ENCODE measurements at places on chromosomes 16 and 17.
A peak's percentile ranks its signal among the peaks of the same experiment; 100 is the strongest.

- DNase-seq, result no peak
Measured at GRCh38 chr17:15654886-15655561, 29.1 kb downstream of the TRIM16 start.

GRCh38 chr16:75854152-75854551, 127.9 kb upstream of the CPHXL start:
- DNase-seq, result no peak

DNA sequence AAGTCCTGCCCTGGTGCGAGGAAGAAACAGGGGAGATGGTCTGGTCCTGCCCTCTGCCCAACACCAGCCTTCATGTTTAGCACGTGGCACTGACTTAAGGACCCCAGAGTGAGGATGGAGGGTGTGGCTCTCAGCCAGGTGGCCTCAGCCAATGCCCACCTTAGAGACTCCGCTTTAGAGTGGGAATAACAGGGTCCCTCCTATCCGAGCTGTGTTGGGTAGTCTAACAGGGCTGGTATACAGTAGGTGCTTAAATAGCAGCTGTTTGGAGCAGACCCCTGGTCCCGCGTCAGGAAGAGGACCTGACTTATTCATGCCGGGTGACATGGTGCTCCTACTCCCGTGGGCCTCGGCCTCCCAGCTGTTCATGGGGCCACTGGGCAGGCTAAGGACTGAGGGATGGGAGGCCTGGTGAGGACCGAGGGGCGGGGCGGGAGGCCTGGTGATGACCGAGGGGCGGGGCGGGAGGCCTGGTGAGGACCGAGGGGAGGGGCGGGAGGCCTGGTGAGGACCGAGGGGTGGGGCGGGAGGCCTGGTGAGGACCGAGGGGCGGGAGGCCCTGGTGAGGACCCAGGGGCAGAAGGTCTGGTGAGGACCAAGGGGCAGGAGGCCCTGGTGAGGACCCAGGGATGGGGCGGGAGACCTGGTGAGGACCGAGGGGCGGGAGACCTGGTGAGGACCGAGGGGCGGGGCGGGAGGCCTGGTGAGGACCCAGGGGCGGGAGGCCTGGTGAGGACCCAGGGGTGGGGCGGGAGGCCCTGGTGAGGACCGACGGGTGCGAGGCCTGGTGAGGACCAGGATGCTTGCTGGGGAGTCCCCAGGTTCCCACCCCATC, 7.6 kb downstream of the ZFPM1 start:
- no peak for DNase-seq

DNA sequence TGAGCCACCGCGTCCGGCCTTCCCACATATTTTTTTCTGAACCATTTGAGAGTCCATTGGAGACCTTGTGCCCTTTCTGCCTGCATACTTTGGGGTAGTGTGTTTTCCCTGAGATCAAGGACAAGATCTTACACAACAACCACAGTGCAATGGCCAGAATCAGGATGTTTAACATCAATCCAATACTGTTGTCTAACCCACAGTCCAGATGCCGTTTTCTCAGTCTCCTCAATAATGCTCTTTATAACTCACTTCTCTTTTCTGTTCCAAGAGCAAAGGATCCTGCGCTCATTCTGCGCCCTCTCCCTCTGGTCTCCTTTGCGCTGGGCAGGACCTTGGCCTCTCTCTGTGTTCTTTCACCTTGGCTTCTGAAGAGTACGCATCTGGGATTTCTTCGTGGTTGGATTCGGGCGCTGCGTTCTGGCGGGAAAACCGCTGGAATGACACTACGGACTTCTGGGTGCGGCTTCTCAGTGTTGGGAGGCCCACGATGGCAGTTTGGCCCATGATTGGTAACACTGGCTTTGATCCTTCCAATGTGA, 16.6 kb downstream of the CBX4 start:
- no peak for DNase-seq

DNA sequence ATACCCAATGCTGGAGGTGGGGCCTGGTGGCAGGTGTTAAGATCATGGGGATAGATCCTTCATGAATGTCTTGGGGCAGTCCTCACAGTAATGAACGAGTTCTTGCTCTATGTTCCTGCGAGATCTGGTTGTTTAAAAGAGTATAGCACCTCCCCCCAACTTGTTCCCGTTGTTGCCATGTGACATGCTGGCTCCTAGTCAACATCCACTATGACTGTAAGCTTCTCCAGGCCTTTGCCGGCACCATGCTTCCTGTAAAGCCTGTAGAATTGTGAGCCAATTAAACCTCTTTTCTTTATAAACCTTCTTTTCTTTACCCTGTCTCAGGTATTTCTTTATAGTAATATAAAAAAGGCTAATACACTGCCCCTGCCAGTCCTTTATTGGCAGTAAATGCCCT, 33.3 kb downstream of the RANBP10 start:
- no peak for DNase-seq

DNA sequence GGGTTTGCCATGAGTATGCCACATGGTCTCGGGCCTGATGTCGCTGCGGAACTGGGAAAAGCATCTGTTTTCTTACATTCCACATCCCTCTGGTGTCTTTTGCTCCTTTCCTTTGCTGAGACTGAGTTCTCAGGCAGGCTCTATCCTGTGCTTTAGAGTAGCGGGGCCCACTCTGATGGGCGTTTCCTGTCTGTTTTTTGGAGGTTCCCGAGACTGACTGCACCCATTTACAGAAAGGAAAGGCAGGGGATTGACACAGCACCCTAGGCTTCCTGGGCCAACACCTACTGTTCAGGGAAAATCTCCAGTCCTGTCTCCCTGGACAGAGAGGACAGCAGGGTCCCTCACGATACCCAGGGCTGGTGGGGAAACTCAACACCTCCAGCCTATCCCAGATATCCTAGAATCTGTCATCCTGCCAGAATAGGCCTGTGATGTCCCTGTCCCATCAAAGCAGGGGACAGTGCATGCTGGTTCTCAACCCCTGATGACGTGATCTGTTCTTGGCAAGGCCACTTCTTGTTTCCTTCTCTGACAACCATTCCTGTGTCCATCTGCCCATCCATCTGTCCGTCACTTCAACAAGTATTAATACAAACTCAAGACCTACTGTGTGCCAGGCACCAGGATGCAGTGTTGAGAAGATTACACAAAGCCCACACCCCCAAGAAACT, 42.2 kb downstream of the ACTG1 start:
- DNase-seq, result no peak

DNA sequence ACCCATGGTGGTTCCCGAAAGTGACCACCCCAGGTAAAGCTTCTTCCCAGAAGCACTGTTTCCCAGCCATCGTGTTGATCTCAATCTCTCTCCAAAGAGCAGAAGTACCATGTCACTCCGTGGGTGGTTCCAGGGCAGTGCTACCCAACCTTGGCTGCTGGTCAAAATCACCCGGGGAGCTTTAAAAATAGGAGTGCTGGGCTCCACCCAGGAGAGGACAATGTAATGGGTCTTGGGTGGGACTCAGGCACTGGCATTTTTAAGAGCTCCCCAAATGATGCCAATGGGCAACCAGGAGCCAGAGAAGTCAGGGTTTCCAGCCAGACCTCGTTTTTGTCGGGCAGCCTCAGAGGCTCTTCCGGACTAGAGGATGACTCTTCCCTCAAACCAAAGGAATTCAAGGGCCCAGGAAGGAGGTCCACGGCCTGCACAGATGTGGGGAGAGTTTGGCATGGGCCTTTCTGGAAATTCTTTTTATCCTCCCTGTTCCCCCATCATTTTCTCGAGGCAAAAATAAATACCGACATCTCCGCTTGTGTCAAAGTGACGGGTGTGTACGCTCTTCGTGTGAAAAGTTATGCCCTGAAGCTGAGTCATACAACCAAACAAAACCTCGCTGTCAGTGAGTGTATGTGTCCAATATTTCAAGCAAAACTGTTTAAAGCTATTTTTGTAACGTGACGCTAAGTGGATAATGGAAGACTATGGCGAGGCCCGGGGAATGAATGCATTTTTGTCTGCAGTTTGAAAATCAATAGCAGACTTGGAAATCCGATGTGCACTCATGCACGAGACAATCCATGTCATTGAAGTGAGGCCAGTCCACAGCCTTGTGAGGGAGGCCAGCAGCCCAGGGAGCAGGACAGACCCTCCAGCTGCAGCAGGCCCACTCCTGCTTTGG, 364.1 kb downstream of the FOXL1 start:
- no peak for DNase-seq

GRCh38 chr17:75601057-75601987, 13.7 kb downstream of the MYO15B start:
- DNase-seq, result peak; percentile 60

GRCh38 chr17:79803997-79804855, 7.3 kb upstream of the CBX8 start:
- peak; percentile 82 for DNase-seq

GRCh38 chr16:28538733-28539596, at the start of gene NUPR1:
Gene NUPR1 (minus strand): TSS chr16:28538974. CDS start chr16:28538907, 67 bp downstream.
- no peak for DNase-seq

DNA sequence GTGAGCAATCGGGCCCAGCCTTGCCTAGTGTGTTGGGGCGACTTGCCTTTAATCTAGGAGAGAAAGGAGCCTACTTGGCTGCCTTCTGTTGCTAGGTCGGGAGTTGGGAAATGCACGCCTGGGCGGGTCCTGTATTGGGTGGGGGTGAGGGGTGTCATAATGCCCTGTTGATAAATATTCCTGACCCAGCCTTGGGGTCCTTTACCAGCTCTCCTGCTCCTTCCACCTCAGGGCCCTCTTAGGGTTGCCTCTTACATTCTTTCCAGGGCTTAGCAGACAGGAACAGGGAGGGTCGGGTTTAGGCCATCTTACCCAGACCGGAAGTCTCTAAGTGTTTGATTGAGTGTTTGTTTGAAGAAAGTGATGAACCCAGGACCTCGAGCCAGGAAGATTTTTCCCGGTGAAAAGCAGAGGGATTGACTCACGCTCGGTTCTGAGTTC, 112.9 kb downstream of the SEC14L1 start:
- DNase-seq, result no peak

DNA sequence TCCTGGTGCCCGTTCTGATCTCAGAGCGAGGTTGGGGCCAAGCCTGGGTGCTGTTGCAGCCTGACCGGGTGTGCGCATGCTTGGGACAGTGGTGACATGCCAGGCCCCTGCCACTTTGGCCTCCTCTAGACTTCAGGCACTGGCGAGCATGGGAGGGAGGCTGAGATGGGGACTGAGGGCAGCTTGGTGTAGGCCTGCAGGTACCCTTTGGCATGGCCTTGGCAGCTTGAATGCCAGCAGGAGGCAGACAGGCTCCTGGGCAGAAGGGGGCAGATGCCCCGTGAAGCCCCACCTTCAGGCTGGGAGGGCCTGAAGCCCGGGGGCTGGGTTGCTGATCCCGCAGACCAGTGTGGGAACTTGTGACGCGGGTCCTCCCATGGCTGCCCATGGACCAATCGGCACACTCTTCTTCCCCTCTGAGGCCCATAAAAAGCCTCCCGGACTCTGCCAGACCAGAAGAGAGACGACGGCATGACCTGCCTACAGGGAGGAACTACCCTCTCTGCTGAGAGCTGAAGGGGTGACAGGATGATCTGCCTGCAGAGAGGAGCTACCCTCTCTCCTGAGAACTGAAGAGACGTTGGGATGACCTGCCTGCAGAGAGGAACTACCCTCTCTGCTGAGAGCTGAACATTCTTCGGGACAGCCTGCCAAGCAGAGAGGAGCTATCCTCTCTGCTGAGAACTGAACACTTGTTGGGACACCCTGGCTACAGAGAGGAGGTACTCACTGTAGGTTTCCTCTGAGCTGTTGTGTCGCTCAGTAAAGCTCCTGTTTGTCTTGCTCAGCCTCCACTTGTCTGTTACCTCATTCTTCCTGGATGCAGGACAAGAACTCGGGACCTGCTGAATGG, 17.5 kb downstream of the RHOT1 start:
- no peak for DNase-seq

DNA sequence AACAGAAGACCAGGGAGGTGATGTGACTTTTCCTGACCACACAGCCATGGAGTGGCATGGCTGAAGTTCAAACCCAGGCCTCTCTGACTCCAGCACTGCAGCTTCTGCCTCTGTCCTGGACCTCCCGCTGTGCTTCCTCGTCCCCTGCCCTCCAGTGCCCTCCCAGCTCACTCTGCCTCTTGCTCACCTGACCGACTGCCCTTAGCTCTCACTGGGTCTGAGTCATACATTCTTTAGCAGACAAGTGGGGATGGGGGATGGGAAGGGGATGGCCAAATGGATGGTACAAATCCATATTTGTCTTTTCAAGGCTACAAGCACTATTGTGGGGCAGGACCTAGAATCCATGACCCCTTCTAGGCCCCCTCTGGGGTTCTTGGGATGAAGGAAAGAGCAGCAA, 33.0 kb downstream of the PITPNM3 start:
- no peak for DNase-seq

GRCh38 chr17:3034578-3034920, 28.9 kb downstream of the OR1D5 start:
- DNase-seq, result no peak

DNA sequence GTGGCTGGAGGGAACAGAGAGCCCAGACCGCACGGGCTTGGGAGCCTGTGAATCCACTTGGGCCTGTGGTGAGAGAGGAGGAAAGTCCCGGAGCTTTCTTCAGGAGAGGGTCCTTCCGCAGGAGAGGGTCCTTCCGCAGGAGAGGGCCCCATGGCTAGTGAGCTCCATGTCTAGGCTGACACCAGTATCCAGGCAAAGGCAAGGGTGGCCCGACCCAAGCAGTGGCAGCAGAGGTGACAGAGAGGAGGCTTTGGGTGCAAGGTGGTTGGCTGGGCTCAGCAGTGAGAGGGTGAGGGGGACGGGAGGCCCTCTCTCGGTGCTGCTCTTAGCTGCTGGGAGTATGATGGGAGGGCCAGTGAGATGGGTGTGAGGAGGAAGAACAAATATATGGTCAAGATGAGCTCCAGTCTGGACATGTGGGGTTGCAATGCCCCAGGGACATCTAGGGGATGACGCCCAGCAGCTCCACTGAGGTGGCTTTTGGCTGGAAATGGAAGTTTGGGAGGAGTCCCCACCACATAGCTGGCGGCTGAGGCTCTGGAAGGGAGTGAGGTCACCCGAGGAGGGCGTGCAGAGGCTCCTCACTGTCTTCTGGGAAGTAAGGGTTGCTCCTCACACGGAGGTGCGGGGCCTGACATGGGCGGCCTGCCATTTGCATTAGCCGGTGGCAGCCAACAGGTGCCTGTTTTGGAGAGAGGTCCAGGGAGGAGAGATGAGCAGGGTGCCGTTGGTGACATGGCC, 2.3 kb upstream of the HSD3B7 start:
- DNase-seq, result no peak

GRCh38 chr17:64216000-64216337, 47.1 kb downstream of the TEX2 start:
- DNase-seq, result no peak

- no peak for DNase-seq
Measured at GRCh38 chr17:561116-561515, 153.5 kb downstream of the VPS53 start.

DNA sequence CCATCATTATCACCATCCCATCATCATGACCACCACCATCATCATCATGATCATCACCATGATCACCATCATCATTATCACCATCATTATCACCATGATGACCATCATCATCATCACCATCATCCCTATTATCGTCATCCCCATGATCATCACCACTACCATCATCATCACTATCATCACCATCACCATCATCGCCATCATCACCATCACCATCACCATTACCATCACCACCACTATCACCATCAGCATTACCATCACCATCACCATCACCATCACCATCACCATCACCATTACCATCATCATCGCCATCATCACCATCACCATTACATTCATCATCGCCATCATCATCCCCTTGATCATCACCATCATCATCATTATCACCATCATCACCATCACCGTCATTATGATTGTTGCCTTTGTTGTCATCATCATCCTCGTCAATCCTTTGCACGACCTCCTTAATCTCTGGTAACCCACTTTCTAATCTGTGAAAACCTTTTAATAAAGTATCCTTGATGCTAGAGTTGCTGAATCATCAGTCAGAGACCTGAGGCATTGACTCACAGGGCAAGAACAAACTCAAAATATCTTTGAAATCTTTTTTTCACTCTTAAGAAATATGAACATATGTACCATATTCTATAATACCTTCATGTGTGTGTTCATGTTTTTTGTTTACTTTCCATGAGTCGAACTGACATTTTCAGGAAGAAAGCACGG, 116.3 kb upstream of the FOXF1 start:
- no peak for DNase-seq
